ENCODE measurements at places on chromosomes 6 and 20.

DNA sequence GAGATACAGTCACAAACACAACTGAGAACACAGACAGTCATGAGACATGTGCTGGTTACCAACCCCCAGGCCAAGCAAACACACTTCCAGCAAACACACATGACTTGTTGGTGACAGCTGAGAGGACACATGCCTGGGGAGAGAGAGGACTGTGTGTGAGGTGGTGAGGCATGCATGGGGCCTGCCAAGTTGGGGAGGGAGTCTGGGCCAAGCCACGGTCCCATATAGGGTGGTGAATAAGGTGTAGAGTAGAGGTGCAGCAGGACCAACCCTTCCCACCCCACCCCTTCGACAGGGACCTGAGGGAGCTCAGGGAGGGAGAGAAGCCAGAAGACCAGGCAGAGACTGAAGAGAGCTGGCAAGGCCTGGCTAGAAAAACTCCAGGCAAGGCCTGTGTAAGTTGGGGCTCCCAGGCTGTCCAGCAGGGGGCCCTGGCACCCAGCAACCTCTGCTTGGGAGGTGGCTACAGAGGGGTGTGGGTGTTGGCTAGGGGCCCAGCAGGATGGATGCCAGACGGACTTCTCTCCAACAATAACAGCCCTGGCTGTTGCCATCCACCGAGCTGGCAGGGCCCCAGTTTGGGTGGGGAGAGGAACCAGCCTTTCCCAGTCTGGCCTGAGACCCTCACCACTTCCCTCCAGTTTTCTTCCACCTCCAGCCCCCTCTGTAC lies 2.0 kb upstream of the SLC29A1 start:
- peak; percentile 61 for DNase-seq

DNA sequence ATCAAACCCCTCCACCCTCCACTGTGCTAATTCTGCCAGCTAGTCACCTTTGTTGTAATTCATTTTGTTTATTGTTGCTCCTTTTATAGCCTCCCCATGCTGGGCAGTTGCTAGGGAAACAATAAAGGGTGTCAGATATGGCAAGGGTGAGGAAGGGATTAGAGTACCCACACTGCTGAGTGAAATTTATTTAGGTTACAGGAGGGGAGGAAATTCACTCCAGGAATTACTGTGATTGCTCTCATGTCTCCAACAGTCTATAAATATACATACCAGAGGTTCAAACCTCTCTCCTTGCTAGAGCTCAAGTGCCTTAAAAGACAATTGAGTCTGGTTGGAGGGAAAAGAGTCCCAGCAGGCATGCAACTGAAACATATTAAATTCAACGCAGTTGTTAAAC lies 90.6 kb upstream of the ADGRF1 start:
- no peak for DNase-seq

- DNase-seq, result no peak
Observed at GRCh38 chr6:150691463-150691862, 91.8 kb downstream of the PLEKHG1 start.

DNA sequence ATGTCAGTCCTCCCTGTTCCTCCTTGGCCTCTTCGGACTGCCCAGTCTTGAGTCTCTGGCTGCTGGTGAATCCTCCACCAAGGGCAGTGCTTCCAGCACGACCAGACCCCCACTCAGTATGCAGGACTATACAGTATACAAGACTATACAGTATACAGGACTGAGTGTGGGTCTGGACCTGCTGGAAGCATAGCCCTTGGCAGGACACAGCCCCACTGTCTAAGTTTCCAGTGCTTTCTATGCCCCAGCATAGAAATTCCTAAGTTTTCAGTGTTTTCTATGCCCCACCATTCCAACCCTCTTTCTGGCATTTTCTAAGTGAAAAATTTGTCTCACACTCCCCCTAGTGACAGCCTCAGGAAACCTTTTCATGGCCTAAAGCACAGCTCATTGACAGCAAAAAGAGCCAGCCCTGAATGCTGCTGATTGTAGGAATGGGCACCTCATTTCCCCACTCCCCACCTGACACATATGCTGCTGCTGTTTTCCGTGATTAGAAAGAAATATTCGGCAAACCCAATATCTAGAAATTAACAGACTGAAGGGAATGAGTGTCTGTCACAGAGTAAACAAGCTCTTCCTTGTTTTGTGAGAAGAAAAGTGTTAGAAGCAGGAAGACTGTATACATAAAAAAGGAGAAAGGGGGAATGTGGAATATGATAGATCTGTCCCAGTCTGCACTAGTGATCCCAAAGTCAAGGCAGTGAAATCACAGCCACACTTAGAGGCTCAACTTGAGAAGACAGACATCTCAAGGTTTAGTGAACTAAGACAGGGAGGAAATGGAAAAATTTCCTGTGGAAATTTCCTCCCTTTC lies 206.9 kb downstream of the IBTK start:
- DNase-seq, result no peak

DNA sequence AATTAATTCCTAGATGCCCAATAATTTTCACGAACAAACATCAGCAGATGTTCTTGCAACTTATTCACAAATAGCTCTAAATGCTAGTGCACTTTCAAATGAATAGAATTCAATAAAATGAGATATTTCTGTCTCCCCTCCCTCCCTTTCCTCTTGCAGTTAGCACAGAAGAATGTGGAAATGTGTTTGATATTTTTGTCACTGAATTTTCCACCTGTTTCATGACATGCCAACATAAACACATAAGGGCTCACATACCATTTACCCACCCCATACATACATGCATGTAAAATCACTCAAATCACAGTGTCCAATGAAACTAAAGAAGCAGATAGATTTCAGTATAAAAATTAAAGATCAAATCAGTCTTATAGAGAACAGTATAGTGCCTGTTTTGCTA lies 746.9 kb upstream of the MARCKS start:
- DNase-seq, result no peak

- DNase-seq, result no peak
Observed at GRCh38 chr6:25058441-25058840, 122.7 kb upstream of the RIPOR2 start.

DNA sequence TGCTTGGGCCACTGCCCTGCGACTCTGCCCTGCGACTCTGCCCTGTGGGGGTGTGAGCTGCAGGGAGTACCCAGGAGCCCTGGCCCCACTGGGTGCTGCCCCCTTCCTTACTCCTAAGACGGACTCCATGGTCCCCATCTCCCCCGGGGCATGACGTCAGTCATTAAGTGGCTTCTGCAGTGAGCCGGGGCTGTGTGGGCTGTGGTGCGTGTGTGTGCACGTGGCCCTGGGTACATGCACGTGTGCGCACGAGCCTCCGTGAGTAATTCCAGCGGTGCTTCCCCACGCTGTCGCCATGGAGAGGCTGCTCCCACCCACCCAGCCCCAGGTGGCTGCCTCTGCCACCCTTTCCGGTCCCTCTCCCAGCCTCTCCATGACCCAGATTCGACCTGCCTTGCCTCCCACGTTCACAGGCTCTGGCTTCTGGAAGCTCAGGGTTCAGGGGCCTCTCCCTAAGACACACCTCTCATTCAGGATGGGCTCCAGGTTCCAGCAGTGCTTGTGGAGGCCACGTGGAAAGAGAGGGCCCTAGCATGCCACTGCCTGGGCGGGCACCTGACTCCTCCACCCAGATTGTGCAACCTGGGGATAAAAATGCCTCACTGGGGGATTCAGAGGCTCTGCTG lies 88.3 kb downstream of the DLGAP4 start:
- DNase-seq, result no peak

GRCh38 chr6:153237670-153238069 lies 106.6 kb upstream of the RGS17 start:
- DNase-seq, result no peak

GRCh38 chr6:148837941-148838340 lies 91.1 kb downstream of the UST start:
- no peak for DNase-seq

DNA sequence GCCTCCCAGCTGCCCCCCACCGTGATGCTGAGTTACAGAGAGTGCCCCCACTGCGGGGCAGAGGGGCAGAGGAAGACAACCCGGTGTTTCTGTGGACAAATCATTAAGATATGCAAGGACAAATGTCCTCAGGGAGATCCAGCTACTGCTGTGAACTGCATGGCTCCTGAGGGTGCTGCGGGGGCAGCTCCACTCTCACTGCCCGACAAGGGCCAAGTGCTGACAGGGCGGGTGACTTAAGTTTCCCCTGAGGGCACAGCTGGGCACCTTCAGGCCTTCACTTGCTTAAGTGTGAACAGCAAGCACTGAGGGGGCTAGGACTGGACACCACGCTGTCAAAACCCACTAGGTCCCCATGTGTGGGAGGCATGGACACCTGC lies 26.2 kb upstream of the TCFL5 start:
- no peak for DNase-seq

GRCh38 chr20:1896484-1897258 lies 1.5 kb downstream of the SIRPA start:
- no peak for DNase-seq

- DNase-seq, result no peak
Observed at GRCh38 chr6:68139130-68139529, 496.0 kb upstream of the ADGRB3 start.

DNA sequence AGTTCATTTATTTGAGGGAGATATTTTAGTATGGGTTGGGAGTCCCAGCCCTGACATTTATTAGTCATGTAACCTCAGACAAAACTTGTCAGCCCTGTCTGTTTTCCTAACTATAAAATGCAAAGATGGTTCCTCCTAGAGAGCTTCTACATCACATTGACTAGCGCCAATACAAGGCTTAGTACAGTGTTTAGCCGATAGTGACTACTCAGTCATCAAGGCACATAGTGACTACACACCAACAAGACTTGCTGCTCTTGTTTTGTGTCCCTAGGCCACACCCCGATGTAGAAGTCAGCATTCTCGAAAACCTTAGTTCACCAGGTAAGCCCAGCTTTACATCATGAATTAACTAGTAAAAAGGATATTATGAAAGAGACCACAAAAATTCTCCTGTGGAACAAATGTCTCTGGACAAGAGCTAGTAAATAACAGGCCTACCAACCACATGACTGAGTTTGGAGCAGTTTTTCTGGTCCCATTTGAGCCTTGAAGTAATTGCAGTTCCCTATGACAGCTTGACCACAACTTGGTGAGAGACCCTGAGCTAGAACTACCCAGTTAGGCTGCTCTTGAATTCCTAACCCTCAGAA lies 68.8 kb downstream of the PFDN4 start:
- DNase-seq, result no peak

- no peak for DNase-seq
Observed at GRCh38 chr20:33229843-33230242, 6.0 kb upstream of the BPIFA1 start.

DNA sequence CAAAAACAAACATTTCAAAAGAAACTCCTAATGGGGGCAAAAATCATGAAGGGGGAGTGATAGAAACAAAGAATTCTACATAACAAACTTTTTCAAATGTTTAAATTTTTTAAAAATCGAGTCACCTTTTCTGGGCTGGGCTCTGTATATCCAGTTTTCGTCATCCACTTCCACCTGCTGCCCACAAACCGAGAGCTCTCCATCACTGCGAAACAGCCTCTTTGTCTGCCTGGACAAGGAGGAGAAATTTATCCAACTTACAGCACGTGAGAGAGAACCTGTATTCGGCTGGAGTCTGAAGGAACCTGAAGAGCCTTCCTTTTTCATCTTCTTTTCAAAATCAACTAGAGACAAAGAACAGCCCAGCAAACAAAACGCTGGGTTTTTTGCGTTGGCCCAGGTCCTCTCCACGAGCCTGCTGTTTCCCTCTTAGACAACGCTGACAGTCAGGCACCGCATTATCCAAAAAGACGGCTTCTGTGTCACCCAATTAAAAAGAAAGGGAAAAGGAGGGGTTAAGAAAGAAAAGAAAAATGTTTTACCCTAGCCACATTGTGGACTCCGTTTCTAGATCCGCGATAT lies 72.4 kb upstream of the NHSL1 start:
- DNase-seq, result no peak

DNA sequence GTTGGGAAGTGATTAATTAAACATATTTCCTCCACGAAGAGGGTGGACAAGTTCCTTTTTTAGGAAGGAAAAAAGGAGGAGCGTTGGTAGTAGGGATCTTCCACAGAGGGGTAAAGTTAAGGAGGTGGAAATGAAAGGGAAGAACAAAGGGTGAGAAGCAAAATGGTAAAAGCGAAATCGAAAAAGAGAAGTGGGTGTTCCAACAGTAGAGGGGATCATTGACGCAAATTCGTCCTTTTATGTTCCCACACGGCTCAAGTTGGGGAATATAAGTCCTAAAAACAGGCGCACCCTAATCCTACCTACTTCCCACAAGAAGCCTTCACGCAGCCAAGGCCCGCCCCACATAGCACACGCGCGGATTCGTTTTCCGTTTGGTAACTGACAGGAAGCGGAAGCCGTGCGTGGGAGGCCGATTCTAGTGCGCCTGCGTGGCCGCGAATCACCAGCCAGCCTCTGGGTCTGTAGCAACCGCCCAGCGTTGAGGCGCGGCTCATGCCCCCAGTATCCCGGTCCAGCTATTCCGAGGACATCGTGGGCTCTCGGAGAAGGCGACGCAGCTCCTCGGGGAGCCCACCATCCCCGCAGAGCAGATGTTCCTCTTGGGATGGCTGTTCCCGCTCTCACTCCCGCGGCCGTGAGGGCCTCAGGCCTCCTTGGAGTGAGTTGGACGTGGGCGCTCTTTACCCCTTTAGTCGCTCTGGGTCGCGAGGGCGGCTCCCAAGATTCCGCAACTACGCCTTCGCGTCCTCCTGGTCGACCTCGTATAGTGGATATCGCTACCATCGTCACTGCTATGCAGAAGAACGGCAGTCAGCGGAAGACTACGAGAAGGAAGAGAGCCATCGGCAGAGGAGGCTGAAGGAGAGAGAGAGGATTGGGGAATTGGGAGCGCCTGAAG lies at the start of gene NKAPL:
Gene NKAPL (plus strand): TSS at position 421 of the 901 bp plus-strand sequence. CDS start 75 bp downstream, at position 496.
- peak; percentile 40 for DNase-seq

GRCh38 chr6:70375166-70375565 lies 38.1 kb upstream of the FAM135A start:
- DNase-seq, result no peak

GRCh38 chr20:56606174-56606945 lies 22.7 kb upstream of the TFAP2C start:
- DNase-seq, result no peak

DNA sequence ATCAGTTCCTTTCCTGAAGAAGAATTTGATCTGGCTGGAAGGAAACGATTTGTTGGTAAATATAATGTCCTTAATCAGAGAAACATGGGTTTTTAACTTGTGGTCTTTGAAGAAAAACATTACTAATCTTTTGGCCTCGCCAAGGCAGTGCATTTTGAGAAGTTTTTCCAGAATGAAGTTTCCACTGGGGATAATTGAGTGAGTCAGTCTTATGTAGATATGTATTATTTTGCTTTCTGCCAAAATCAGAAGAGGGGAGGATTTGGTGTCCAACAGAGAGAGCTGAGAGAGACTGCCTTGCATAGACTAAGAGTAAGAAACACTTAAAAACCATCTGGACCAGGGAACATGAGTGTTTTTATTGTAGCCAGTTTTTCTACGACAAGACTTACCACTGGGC lies 79.9 kb downstream of the FNDC1 start:
- no peak for DNase-seq

DNA sequence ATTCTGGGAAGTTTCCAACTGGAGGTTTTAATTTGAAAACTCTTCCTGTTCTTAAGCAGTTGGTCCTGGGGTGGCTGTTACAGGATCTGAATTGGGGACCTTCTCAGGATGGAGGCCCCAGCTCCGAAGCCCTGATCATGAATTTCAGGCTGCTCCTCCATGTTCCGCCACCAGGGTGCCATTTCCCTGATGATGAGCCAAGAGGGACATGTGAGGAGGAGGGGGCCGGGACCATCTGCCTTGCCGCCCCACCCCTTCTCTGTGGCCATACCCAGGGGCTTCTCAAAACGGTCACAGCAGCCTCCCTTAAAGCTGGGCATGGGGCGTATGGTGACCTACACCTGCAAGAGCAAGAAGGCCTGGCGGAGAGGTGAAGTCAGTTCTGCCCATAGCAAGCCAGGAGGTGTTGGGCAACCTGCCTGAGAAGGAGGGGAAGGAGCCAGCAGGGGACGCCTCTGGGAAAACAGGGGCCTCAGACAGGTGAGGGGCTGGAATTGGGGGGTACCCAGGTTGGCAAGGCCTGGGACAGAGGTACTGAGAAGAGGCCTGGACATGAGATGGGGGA lies 3.6 kb upstream of the BAK1 start:
- no peak for DNase-seq
